ENCODE measurements at places on chromosomes 5 and 9.
A peak's percentile ranks its signal among the peaks of the same experiment; 100 is the strongest.

- DNase-seq, result no peak
These were observed 41.0 kb downstream of the KCNV2 start for GRCh38 chr9:2758162-2758897.

- no peak for DNase-seq
These were observed 36.1 kb upstream of the CCNG1 start for GRCh38 chr5:163401271-163401670.

DNA sequence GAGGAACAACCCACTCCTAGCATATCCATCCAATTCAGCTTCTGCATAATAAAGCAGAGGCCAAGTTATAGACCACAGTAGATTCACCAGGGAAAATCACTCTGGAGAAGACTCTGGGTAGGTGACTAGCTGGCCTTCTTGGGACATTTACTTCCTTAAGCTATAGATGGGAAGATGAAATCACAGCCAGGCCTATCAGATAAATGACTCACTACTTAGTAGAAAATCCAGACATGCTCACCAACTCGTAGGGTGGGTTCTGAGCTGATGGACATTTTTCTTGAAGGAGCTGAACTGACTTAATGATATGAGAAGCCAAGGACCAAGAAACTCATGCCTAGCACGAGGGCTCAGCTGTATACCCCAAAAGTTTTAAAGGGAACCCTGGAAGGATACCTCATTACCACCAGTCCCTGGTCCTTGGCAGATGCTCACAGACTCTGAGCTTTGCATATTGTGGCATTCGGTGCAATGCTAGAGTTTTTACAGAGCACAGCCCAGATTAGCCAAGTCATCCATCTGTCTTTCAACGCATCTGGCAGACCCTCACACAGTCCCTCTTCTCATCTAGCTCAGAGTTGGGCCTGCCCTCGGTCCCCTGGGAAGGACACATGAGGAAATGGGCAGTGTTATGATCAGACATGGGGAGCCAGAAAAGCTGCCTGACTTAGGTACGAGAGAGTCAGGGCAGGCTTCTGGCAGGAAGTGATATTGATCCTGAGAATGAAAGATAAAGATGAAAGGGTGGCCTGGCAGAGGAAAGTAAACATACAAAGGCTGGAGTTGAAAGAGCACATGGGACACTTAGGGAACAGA is 15.0 kb downstream of the ACSL6 start:
- no peak for DNase-seq

- no peak for DNase-seq
These were observed 8.2 kb downstream of the ALDOB start for GRCh38 chr9:101427358-101427757.

GRCh38 chr5:59489551-59489950 is 404.0 kb downstream of the PDE4D start:
- no peak for DNase-seq

DNA sequence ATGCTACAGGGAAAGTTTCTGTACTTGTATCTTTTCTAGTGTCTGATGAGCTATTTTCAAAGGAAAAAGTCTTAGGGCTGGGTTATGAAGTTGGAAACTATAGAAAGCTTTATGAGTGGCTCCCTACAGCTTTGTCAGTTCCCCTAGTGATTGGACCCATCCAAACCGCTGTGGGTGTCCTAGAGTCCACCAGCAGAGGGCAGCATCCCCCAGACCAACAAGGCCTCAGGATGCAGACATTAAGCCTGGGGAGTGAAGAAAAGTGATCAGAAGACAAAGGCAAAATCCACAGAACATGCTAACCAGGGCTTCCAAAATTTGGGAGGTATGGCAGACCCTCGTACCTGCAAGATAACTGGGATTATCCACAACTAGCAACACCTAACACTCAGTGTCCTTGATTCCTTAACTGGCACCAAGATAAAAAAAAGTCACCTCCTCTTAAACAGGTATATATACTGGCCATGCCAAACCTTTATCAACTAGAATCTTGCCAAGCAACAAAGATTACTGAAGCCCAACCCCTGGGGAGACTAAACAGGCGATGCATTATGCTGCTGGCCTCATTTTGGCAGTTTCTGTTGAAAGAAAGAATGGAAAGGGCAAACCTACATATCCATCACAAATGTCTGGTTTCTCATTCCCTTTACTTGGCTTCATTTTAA is 110.4 kb upstream of the NR5A1 start:
- peak; percentile 41 for DNase-seq

- DNase-seq, result no peak
These were observed 546.0 kb upstream of the GRAMD2B start for GRCh38 chr5:125877248-125877647.

DNA sequence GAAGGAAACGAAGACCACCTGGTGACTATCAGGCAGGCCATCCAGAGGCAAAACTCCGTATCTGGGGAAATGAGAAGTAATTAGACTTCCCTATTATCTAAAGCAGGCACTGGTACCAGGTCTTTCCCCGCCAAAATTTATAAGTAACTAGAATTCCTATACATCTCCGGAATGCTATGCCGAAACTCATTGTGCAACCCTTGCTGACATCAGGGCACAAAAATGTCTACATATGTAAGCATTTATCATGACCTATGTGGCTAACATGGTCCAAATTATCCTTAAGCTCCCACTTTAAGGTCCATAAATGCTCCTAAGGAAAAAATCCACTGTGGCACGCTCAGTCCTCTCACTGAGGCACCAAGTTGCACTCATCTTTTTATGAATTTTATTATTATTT is 17.8 kb downstream of the ACTL7B start:
- no peak for DNase-seq

- DNase-seq, result no peak
These were observed 6.0 kb upstream of the SLC9A3 start for GRCh38 chr5:530001-530955.

DNA sequence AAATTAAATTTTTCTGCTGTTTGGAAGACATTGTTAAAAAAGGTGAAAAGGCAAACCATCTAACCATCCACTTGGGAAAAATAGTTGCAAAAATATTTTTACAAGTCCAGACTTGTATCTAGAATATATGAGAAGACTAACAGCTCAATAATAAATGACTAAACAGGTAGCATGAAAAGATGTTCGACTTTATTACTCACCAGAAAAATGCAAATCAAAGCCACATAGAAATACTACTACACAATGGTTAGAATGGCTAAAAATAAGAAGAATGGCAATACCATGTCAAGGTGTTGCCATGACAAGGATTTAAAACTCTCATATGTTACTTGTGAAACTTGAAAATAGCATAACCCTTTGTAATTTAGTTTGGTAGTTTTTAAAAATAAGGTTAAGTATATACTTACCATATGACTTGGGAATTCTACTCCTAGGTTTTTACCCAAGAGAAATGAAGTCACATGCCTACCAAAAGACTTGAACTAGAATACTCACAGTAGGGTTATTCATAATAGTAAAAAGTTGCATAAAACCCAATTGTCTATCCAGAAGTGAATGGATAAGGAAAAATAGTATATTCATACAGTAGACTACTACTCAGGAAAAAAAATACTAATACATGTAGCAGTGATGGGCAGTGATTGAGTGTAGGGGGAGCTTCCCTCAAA is 93.8 kb downstream of the VPS13A start:
- DNase-seq, result no peak

DNA sequence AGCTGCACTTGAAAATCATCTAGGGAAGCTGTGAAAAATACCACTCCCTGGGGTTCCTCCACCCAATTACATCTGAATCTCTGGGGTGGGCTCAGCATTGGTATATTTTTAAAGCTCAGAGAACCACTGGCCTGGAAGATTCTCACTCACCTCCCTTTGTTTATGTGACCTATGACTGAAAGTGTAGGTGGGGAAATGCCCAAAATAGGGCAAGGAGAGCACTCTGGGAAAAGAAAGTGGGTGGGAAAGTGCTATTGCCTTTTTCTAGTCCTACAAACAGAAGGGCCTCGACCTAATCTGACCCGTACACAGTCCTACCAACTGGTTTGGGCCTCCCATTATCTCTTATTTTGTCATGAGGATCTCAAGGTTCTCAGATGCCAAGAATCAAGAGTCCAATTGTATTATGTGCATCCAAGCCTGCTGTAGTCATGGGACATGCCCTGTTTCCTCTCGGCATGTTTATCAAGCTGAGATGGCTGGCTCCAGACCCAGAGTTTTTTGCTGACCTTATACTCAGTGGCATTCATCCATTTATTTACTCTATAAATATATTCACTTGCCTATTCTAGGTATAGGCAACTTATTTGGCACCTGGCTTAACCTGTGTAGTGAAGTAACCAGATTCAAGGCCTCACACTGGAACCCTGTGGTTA is 483.7 kb downstream of the ENC1 start:
- no peak for DNase-seq

DNA sequence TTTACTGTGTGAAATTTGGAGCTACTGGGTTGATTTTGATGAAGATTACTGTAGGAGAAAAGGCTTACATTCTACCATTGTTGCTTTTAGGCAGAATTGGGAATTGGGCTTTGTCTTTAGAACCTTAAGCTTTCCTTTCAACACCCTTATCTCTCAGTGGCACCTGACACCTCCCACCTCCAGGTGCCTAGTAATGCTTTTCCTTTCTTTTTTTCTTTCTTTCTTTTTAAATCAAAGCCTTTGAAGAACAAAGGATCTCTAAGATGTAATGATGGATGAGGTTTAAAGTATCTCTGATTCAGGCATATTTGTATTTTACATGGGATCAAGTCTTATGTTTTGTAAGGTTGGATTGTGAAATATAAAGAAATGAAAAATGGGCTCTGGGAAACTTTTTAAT is 2.9 kb upstream of the ADGRV1 start:
- DNase-seq, result no peak

- DNase-seq, result no peak
These were observed 47.8 kb downstream of the PLEKHG4B start for GRCh38 chr5:139579-140442.

GRCh38 chr9:109972026-109972882 is 192.3 kb downstream of the PALM2AKAP2 start:
- DNase-seq, result no peak

DNA sequence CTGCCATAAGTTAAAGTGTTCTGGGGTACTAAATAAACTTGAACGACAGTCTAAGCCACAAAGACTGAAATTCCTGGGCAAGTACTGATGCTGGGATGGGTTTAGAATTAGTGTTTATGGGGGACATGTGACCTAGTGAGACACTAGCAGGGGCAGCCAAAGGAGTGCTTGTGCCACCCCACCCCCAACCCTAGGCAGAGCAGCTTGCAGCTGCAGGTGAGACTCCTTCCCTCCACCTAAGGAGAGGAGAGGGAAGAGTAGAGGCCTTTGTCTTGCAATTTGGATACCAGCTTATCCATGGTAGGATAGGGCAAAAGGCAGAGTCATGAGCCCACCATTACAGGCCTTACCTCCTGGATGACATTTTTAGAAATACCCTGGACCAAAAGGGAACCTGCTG is 28.7 kb upstream of the PDE4D start:
- no peak for DNase-seq

DNA sequence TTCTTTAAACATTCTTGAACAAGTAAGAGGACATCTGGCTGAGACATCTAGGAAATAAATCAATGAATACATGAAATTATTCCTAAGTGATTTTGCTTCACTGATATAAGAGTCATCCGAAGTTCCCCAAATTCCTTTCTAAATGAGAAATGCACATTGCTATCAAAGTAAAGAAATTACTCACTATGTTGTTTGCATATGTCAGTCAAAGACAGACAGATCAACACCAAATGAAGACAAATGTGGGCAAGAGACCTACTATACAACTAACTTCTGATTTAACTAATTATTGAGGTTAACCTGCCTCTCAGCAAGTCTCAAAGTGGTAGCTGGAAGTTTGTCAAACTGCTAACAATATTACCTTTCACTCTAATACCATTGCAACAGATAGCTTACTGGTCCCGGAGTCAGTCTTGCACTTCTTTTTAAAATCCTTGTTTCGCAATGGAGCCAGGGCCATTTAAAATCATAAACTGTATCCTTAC is 13.2 kb downstream of the TUT7 start:
- DNase-seq, result no peak

DNA sequence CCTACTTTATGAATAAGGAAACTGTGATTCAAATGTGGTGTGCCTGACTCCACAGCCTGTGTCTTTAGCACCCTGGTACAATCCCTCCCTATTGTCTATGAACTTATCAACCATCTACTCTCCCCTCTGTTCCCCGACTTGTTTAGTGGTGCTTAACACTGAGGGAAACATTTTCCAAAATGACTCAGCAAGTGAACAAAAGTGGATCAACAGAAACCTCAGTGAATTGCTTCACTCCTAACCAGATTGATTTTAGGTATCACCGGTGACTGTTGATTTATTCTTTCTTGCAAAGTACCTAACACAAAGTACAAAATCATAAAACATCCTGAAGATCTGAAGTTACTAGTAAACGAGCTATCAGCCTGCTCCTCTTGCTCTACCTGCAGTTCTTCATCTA is 42.1 kb upstream of the RAPGEF6 start:
- no peak for DNase-seq

DNA sequence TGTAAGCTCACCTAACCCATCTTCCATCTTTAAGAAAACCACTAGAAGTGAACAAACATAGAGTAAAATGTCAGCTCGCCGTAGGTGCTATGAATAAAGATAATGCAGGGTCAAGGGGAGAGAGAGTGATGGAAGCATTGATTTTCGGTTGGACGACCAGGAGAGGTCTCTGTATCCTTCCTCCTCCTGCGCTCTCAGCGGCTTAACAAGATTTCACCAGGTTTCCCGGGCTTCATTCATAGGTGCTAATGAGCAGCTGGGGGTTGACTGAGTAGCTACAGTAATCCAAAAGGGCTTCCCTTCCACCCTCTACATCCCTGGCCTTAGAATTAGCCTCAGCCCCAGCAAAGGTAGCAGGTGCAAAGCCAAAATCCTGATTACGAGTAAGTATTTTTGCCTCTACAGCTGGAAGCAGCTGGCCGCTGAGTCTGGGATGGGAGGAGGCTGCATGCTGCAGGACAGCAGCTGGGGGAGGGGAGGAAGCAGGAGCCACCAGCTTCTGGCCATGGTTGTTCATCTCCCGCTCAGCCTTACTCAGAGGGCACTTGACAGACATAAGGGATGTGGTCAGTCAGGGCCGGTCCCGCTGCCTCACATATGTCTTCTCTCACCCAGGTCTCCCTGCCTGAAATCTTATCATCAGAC is 112.0 kb upstream of the IL12B start:
- no peak for DNase-seq

GRCh38 chr5:35030426-35031100 is 17.2 kb downstream of the AGXT2 start:
- no peak for DNase-seq

DNA sequence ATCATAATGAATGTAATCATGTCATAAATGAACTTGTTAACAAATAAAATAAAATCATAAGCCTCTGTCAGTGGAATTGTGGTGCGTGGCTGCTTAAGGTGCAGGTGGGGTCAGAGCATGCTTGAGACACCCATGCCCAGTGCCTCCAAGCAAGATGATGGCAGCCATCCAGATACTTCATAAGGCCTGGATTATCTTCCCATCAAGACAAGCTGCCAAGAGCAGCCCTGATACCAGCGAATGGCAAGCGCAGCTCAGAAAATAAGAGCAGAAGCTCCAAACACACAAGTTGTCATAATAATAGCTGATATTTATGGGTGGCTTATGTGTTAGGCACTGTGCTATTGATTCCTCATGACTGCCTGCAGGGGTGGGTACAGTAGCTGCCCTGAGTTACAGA is 21.8 kb upstream of the LMX1B start:
- no peak for DNase-seq

Data from stimulated activated CD8-positive, alpha-beta memory T cell treated with anti-CD3 and anti-CD28 coated beads, Interleukin-7, amount 100 ng/mL, for 1 hour (primary cell).